Pons (tissue), 1 donor: ENCODE measurements at places on chromosomes 3 and 15.

DNA sequence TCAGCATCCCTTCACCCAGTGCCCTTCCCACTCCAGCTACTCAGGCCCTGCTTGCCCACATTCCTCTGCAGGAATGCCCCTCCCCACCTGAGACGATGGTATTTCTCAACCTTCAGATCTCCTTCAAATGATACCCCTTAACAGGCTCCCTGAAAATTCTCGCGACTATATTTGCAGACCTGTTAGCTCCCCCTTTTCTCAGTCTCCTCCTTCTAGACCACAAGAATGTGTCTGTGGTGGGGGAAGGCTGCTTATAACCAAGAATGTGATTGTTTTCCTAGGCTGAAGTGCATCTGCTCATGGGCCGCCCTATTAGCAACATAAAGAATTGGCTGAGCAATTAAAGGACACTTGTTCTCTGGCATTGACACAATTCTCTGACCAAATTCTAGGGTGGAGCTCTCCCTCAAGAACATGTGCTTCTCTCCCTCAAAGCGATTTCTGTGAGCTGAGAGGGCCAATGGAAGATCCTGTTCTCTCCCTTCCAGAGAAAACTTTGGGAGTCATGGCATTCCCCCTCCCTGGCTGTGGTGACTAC is 19.1 kb upstream of the LIMD1 start:
- no peak for DNase-seq

DNA sequence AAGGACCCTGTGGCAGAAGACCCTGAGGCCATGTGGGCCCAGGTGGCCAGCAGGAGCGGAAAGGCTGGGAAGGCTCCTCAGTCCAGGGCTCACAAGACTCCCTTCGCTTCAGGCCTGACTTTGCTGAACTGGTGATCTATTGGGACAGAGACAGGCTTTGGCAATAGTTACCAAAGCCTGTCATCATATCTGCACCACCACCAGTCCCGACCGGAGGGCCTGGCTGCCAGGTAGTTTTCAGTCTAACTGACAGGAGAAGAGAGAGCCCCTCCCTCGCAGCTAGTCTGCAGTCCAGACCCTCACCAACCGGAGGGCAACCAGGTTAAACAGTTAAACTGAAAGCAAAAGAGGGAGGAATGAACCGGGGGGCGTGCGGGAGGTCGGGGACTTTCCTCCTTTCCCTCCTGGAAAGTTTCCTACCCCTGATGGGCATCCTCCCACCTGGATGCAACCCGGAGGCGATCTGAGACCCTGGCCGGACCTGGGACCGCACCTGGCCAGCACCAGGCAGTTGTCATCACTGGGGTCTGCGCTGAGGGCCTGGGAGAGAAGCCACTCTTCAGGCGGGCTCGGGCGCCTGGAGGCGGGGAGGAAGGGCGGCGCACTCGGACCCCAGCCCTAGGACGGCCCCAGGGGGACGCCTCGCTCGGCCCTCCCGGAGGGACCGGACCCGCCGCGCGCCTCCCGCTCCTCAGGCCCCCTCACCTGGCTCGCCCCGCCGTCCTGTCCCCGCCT is 435 bp downstream of the RAB27A start:
- no peak for DNase-seq

- peak; percentile 9 for DNase-seq
These were observed 64.3 kb upstream of the GOLGA8B start for GRCh38 chr15:34647569-34648293.

- peak; percentile 95 for DNase-seq
These were observed 310.4 kb upstream of the NR2F2 start for GRCh38 chr15:96020133-96020532.

- no peak for DNase-seq
These were observed 676 bp downstream of the CNOT10 start for GRCh38 chr3:32685543-32686185.

DNA sequence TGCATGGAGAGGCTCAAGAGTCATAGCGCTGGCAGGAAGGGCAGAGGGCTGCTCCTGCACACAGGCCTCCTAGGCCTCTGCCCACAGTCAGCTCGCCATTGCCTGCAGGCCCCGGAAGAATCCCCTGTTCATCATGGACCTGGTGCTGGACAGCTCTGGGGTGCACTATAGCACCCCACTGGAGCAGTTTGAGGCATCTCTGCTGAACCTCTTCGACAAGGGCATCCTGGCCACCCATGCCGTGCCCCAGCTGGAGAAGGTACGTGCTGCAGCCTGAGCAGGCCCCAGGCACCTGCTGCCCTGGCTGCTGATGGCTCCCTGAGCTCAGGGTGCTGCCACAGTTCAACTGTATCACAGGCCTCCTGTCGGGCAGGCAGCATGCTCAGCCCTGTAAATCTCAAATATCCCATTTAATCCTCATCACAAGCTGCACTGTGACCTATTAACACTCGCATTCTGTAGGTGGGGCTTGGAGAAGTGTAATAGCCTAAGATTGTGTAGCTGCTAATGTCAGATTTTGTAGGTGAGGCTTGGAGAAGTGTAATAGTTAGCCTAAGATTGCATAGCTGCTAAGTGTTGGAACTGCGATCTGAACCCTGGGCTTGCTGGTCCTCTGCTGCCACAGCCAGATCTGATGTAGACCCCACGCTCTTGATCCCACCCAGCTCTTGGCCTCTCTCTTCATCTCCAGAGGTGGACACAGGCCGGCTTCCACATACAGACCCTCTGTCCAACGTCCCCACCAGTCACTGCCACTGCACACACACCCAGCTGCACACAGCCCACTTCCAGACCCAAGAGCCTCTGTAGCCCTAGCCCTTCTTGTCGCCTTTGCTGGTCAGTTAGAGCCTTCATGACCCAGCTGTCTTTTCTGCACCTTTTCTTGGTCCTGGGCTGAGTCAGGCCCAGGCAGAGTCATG is 31.9 kb downstream of the DNAH1 start:
- DNase-seq, result no peak
